Occipital lobe (tissue), 3 donors: ENCODE measurements at places on chromosomes 4 and X.

- no peak for DNase-seq
Measured at GRCh38 chr4:150582873-150583286, 929 bp downstream of the MAB21L2 start.

DNA sequence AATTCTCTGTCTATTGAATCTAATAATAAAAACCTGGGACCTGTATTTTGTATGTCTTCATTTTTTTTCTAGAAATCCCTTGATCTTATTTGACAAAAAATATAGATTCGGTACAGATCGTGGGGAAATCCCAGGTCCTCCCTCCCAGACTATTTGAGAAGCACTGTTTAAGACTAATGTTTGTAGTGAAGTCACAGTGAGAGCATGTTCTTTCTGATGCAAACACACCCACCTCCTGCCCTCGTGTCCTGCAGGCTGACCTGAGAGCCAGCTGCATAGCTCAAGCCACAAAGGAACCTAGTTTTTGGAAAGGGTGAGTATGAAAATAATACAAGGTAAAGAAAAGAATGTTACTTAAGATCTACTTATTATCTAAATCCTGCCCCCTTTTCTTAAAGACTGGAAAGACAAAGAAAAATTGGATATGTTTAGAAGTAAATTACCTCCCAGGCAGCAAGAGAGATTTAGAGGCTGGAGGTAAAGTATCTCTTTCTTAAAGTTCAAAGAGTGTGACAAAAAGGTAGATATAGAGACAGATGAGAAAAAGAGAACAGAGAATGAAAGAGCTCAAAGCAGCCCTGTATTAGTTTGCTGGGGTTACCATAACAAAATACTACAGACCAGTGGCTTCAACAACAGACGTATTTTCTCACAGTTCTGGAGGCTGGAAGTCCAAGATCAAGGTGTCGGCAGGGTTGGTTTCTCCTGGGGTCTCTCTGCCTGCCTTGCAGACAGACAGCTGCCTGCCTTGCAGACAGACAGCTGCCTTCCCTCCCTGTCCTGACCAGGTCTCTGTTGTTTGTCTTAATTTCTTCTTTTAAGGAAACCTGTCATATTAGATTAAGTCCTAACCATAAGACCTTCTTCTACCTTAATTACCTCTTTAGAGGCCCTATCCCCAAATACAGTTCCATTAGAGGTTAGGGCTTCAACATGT lies 20.4 kb upstream of the DCTD start:
- DNase-seq = no peak

GRCh38 chr4:104848597-104849225 lies 298.0 kb upstream of the TET2 start:
- no peak for DNase-seq

GRCh38 chr4:68283714-68284113 lies 38.2 kb upstream of the TMPRSS11B start:
- DNase-seq = no peak

- DNase-seq = no peak
Measured at GRCh38 chr4:1379801-1380331, 26.4 kb downstream of the NKX1-1 start.

GRCh38 chr4:185395238-185395955 lies at the start of gene LRP2BP:
Gene LRP2BP, minus strand, starts transcription at chr4:185395924. Its CDS starts 17,738 bp downstream, at chr4:185378186.
- DNase-seq = no peak

DNA sequence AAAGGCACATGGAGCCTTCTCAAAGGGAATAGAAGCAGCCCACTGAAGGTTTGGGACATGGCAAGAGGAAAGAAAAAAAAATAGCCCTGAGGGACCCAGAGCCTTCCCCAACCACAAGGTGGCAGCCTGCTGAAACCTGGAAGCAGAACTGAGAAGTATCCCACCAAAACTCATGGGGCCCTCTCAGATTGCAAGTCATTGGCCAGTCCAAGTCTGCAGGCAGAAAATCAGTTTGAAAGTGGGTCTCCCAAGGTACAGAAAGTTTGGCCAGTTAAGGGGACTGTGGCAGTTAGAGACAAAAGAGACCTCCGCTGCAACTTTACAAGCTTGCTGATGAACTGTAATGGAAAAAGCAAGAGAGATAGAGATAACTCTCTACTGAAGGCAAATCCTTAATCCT lies 155.8 kb downstream of the ANTXR2 start:
- no peak for DNase-seq

DNA sequence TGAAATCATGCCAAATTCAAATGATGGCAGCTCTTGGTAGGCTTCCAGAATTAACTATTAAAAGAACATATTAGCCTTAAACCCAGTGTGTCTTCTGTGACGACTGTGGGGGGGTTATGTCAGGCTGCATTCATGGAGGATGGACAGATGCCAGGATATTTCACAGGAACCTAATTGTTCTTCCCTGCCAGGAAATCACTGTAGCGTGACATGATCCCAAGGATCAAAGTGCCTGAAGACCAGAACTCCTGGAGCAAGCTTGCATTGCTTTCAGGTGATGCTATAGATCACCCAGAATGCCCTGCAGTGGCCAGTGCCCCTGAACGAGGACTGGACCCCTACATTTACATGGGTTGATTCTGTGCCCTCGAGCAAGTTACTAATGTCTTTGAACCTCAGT lies 1093.0 kb upstream of the TENM3 start:
- no peak for DNase-seq

GRCh38 chrX:65537229-65537628 lies 2.6 kb upstream of the LAS1L start:
- no peak for DNase-seq

- DNase-seq = no peak
Measured at GRCh38 chrX:67613366-67613765, 69.5 kb downstream of the AR start.

DNA sequence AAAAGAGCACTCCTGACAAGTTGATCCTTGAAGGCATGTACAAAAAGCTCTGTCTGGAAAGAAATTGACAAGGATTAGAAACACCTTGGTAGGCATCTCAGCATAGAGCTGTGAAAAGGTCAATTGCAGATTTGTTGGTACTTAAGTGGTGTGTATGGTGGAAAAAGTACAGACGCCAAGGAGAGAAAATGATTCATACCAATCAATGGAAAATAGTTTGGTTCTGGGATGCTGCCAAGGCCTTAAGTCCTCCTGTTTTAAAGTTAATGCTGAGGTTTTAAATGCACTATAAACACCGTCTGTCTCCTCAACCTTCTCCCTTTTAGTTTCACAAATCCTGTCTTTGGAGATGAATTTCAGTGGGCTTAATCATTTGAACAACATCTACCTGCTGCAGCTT lies 524.1 kb downstream of the IL15 start:
- no peak for DNase-seq

DNA sequence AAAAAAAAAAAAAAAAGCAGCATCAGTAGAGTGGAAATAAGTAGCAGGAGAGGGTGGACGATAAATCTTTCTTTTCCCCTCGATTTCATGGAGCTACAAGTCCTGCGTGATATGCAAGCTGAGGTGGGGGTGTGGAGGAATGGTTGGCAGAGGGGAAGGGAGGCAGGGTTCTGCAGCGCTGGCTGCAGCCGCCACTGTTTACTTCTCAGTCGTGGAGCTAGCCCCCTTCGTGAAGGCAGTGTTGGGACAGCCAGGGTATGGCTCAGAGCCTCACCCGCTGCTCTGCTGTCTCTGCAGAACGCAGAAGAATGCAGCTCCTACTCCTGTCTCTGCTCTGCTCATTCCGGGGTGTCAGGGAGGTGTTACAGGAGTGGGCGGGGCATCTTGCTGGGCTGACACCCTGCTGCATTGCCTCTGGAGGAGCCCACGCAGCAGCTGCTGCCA lies 140.6 kb downstream of the GPM6A start:
- peak; percentile 80 for DNase-seq

DNA sequence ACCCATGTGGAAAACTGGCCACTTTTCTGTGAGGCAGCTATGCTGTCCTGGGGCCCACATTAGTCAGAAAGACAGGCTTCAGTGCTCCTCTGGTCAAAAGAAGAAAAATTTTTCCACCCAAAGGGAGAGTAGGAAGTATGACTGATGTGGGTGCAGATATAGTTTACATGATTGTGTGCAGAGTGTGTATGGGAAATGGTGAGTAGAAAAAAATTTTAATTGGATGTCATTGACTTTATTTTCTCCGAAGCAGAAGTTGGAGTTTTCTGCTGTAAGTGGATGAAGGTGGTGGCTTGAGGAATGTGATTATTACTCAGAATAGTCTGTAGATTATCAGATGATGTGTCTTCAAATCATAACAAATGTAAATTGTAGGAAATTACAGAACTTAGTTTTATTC lies 241.5 kb upstream of the IGFBP7 start:
- no peak for DNase-seq

DNA sequence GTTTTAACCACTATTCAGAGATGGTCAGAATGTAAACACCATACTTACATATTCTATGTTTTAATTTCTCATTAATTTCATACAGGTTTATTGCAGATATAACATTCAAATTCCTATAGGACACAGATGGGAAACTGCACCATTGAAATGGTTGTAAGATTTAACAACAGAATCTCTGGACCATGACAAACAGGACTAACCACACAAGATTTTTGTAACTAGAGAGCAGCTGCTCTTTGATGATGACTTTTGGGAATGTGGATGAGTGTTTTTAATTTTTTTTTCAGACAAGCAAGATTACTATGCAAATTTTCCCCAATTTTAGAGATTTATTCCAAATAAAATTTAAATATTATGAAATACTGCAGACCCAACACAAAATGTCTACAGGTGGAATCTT lies 610.2 kb downstream of the PCDH18 start:
- DNase-seq = no peak

GRCh38 chrX:68443155-68443868 lies 10.0 kb upstream of the OPHN1 start:
- no peak for DNase-seq

- no peak for DNase-seq
Measured at GRCh38 chrX:117895418-117895817, 221.2 kb downstream of the KLHL13 start.

- peak; percentile 45 for DNase-seq
Measured at GRCh38 chrX:130120746-130121504, 10.6 kb upstream of the ELF4 start.

GRCh38 chrX:9503261-9503660 lies 38.4 kb downstream of the TBL1X start:
- no peak for DNase-seq

- no peak for DNase-seq
Measured at GRCh38 chr4:73099143-73099542, 29.6 kb upstream of the COX18 start.

DNA sequence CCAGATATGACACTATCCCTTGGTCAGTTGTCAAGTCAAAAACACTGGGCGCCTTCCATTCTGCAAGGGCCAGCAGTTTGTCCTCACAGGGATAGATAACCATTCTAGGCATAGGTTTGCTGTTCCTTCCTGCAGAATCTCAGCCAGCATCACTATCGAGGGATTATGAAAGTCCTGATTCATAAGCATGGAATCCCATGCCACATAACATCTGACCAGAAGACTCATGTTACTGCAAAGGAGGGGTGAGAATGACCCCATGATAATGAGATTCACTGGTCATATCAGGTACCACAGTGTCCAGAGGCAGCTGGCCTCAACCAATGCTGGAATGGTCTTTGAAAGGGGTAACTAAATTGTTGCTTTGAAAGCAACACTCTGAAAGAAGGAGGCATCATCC lies 84.7 kb downstream of the OTC start:
- DNase-seq = no peak

- DNase-seq = no peak
Measured at GRCh38 chr4:57151481-57151880, 41.3 kb upstream of the IGFBP7 start.

- peak; percentile 34 for DNase-seq
Measured at GRCh38 chr4:145179281-145179860, 1.0 kb downstream of the OTUD4 start.

DNA sequence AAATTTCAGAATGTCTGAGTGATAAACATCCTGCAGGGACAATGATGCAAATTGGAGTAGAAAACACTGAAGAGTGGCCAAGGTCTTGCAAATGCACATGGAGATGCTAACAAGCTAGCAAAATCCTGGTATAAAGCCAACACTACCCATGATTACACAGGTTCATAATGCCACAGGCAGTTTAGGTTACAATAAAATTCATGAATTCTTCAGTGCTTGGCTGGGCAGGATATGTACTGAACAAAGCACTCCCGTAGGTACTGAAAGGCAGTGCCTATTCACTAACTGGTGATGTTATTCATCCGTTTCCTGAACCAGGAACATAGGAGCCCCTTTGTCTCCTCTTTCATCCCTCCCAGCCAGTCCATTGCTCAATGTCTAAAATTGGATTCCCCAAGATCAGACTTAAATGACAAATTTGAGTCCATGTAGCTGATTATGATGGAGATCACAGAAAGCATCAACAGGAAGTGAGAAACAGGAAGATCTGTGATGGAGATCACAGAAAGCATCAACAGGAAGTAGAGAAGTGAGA lies 244.5 kb downstream of the DMD start:
- no peak for DNase-seq

DNA sequence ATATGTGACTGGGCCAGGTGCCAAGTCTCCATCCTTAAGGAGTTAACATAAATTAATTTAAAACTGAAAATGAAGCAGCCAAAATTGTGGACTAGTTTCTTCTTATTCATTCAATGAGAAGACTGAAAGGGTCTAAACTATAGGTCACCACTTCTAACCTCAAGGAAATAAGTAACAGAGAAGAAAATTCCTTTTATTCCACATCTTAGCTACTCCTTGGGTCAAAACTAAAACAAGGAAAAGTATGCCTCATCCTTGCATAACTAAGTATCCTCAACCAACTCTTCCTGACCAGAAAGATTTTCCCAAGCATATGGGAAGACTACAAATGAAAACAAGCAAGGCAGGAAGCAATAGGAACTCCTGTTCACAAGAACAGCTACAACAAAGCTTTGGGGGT lies 71.2 kb downstream of the ZNF827 start:
- DNase-seq = no peak

DNA sequence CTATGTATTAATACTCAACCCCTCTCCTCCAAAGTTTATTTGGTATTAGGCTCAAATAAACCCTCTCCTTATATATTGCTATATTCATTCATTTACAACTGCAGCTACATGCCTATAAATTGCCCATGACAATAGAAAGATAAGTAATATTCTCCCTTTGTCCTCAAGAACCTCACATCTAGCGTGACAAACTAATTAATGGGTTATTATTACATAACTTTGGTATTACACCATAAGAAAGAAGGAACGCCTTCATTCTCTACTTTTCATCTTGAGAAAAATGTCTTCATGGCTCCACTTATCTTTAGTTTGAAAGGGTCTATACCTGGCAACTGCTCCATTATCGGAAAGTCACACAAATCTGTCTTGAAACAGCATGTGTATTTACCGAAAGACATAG lies 157.7 kb upstream of the RASGEF1B start:
- DNase-seq = no peak

- DNase-seq = no peak
Measured at GRCh38 chr4:22474636-22475310, 41.1 kb downstream of the ADGRA3 start.

- no peak for DNase-seq
Measured at GRCh38 chrX:139446832-139447231, 83.7 kb upstream of the F9 start.

DNA sequence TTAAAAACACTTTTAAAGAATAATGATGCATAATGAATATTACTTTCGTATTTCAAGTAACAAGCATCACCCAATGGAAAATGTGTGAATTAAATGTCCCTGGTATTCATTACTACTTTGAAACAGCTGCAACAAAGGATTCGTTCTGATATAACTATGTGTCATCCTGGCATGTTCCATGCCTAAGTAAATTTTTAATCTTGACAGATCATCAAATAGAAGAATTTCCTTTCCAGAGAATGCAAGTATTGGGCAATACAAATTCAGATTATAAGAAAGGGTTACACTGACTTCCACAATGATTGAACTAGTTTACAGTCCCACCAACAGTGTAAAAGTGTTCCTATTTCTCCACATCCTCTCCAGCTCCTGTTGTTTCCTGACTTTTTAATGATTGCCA lies 105.3 kb downstream of the SPCS3 start:
- DNase-seq = no peak

GRCh38 chrX:28581522-28581921 lies 5.7 kb upstream of the IL1RAPL1 start:
- DNase-seq = no peak
